CD8-positive, alpha-beta memory T cell (primary cell): ENCODE measurements at places on chromosomes 1 and 21. TPM values are rescaled to one million over a fixed set of nuclear protein-coding genes. Genes with fewer than 3 reads are reported as not detected.

DNA sequence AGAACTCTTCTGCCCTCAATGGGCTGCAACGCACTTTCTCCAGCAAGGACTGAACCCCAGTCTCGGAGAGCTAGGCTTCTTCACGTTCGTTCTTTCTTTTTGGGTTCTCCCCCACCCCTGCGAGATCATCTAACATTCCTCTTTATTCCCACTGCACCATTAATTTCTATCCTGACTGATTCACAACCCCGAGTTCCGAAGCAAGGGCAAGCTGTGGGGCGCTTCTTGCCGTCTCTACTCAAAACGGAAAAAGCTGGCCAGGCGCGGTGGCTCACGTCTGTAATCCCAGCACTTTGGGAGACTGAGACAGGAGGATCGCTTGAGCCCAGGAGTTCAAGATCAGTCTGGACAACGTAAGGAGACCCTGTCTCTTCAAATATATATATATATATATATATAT, 37.4 kb upstream of the BTG2 start:
- H3K27me3 ChIP-seq, result no peaks in the 10 kb centered on the region
- DNase-seq, result no peak
- H3K4me1 ChIP-seq, result peaks cover 39% of the 10 kb centered on the region
- H3K4me3 ChIP-seq, result peak overlapping the region; percentile 83
- H3K36me3 ChIP-seq, result no peaks in the 10 kb centered on the region

GRCh38 chr1:13664451-13664850, 35.5 kb upstream of the PRDM2 start:
- no peak overlapping the region for H3K27ac ChIP-seq
- no peaks in the 10 kb centered on the region for H3K36me3 ChIP-seq
- no peak for DNase-seq
- H3K4me1 ChIP-seq, result peaks cover 7% of the 10 kb centered on the region
- H3K4me3 ChIP-seq, result no peak overlapping the region

Gene FCAMR
- not detected for total RNA-seq

Gene AVPR1B
- total RNA-seq, result not detected

- H3K27ac ChIP-seq, result no peak overlapping the region
- H3K4me3 ChIP-seq, result no peak overlapping the region
These were observed 58.3 kb downstream of the KIF21B start for GRCh38 chr1:200965111-200965805.

DNA sequence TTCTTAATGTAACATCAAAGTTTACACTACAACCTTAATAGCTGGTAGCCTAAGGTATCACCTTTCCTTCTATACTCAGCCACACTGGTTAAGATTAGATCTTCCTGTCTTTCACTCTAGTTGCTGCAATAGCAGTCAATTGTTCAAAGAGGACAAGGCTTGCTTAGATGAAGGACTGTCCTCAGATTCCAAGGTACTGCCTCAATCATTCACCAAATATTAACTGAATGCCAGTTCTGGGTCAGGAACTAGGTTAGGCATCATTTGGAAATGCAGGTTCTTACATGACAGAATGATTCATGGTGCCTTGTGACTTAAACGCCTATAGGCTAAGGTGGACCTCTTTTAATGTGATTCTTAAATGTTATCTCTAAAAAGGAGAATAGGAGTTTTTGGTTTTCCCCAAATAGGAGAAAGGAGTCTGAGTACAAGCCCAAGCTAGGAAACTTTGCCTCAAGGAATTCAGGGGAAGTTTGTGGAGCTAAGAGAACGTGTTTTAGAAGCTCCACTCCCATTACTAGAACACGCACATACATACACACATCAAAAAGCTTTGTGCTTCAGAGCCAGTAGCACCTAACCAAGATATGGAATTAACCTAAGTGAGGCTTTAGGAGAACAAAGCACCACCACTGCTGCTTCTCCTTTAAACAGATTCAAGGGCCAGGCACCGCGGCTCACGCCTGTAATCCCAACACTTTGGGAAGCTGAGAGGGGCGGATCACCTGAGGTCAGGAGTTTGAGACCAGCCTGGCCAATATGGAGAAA, 8.5 kb upstream of the WDR47 start:
- no peak overlapping the region for H3K27ac ChIP-seq
- no peak for DNase-seq
- H3K4me3 ChIP-seq, result no peak overlapping the region

DNA sequence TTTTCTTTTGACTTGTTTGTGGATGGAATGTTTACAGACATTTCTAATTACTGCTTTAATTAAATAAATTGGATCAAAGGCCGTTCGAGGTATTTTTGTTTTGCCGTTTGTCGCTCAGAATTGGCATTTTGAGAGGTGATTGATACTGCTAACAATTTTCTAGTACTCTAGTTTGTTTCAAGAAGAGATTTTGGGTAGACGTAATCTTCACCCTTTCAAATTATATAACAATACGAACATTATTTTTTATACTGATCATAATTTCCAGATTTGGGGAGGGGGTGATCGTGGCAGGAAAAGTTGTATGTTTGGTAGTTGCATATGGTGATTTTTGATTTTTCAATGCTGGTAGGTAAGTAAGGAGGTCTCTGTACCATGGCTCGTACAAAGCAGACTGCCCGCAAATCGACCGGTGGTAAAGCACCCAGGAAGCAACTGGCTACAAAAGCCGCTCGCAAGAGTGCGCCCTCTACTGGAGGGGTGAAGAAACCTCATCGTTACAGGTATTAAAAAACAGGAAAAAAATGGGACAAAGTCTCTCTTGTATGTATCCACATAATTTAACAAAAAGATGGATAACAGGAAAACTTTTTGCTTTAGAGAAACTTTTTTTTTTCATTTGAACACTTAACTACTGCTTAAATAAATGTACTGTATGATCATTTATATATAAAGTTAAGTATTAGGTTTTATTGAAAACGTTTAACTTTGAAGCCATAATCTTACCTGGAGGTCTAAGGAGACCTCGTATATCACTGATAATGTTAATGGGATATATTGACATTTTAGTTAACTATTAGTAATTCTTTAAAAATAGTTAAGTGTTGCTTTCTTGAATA, 1.7 kb downstream of the H3-3A start:
- H3K27me3 ChIP-seq, result no peaks in the 10 kb centered on the region
- peak overlapping the region; percentile 91 for H3K4me3 ChIP-seq
- peak; percentile 53 for DNase-seq
- peaks cover 58% of the 10 kb centered on the region for H3K4me1 ChIP-seq
- peak overlapping the region; percentile 96 for H3K27ac ChIP-seq
- peaks cover 37% of the 10 kb centered on the region for H3K36me3 ChIP-seq

- H3K4me3 ChIP-seq, result no peak overlapping the region
- no peaks in the 10 kb centered on the region for H3K27me3 ChIP-seq
- no peak for DNase-seq
- H3K27ac ChIP-seq, result no peak overlapping the region
- H3K36me3 ChIP-seq, result no peaks in the 10 kb centered on the region
These were observed 18.8 kb upstream of the CITED4 start for GRCh38 chr1:40880813-40881549.

- H3K27me3 ChIP-seq, result no peaks in the 10 kb centered on the region
- no peaks in the 10 kb centered on the region for H3K4me1 ChIP-seq
- H3K27ac ChIP-seq, result no peak overlapping the region
- no peak for DNase-seq
These were observed 64.6 kb upstream of the GJB5 start for GRCh38 chr1:34690269-34690668.

GRCh38 chr1:174797398-174797797, 202.3 kb upstream of the CACYBP start:
- DNase-seq, result no peak
- no peaks in the 10 kb centered on the region for H3K27me3 ChIP-seq
- H3K27ac ChIP-seq, result no peak overlapping the region
- H3K36me3 ChIP-seq, result no peaks in the 10 kb centered on the region
- peaks cover 17% of the 10 kb centered on the region for H3K4me1 ChIP-seq

DNA sequence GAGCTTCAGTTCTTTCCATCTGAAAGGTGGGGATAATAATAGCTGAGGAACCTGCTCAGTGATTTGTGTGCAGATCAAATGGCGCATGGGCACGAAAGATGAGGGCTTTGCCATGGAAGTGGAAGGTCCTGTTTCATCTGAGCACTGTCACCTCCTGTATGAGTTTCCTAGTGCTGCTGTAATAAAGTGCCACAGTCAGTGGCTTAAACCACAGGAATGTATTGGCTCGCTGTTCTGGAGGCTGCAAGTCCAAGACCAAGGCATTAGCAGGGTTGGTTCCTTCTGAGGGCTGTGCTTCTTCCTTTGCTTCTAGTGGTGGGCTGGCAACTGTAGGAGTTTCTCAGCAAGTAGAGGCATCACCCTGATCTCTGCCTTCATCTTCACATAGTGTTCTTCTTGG, 51.1 kb upstream of the RBM15 start:
- no peaks in the 10 kb centered on the region for H3K27me3 ChIP-seq
- H3K36me3 ChIP-seq, result no peaks in the 10 kb centered on the region
- no peak for DNase-seq
- no peaks in the 10 kb centered on the region for H3K4me1 ChIP-seq

- H3K27ac ChIP-seq, result peak overlapping the region; percentile 83
- DNase-seq, result no peak
- H3K27me3 ChIP-seq, result no peaks in the 10 kb centered on the region
- peak overlapping the region; percentile 95 for H3K4me3 ChIP-seq
- H3K4me1 ChIP-seq, result peaks cover 60% of the 10 kb centered on the region
These were observed 661 bp downstream of the GBP4 start for GRCh38 chr1:89198081-89198480.

DNA sequence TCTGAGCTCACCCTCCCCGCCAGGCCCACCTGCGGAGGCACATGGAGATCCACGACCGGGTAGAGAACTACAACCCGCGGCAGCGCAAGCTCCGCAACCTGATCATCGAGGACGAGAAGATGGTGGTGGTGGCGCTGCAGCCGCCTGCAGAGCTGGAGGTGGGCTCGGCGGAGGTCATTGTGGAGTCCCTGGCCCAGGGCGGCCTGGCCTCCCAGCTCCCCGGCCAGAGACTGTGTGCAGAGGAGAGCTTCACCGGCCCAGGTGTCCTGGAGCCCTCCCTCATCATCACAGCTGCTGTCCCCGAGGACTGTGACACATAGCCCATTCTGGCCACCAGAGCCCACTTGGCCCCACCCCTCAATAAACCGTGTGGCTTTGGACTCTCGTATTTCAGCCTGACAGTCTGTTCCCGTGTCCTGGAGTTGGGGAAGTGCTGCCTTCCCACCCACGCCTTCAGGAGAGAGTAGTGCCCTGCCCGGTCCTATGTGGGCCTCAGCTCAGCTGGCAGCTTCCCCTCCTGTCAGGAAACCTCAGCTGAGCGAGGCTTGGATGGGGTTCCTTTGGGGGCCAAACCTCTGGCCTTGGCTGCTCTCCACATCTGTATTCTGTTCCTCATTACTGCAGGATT, 9.2 kb downstream of the ZBTB48 start:
- H3K4me3 ChIP-seq, result no peak overlapping the region
- H3K27ac ChIP-seq, result no peak overlapping the region
- peaks cover 15% of the 10 kb centered on the region for H3K4me1 ChIP-seq
- H3K36me3 ChIP-seq, result peaks cover 13% of the 10 kb centered on the region
- no peaks in the 10 kb centered on the region for H3K27me3 ChIP-seq
- DNase-seq, result no peak

GRCh38 chr1:211541720-211542477, 37.1 kb downstream of the SLC30A1 start:
- H3K4me3 ChIP-seq, result no peak overlapping the region
- H3K4me1 ChIP-seq, result peaks cover 6% of the 10 kb centered on the region
- no peak for DNase-seq
- no peaks in the 10 kb centered on the region for H3K36me3 ChIP-seq
- no peaks in the 10 kb centered on the region for H3K27me3 ChIP-seq

- no peak overlapping the region for H3K4me3 ChIP-seq
- H3K4me1 ChIP-seq, result no peaks in the 10 kb centered on the region
- no peak for DNase-seq
These were observed 4.8 kb upstream of the MYOG start for GRCh38 chr1:203090421-203091198.

Gene SCMH1
- total RNA-seq, result 23.3 TPM

Gene DYNLT4
- 0.31 TPM for total RNA-seq

DNA sequence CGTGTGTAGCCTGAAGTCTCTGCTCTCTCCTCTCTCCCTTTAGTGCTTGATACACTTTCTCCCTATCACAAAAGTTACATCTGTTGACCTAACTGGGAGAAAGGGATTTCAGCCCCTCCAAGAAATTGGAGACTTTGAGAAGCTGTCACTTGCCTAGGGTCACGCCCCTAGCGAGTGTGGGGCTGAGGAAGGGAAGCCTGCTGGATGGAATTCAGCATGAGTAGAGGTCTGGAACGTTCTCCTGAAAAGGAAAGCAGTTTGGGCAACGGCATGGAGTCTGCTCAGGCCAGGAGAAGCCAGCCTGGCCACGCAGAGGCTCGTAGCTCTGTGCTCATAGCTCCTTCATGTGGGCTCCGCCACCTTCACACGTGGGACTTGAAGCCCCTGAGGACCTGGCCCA, 22.4 kb downstream of the COL16A1 start:
- H3K36me3 ChIP-seq, result no peaks in the 10 kb centered on the region
- no peak overlapping the region for H3K27ac ChIP-seq
- DNase-seq, result no peak
- H3K4me3 ChIP-seq, result no peak overlapping the region

DNA sequence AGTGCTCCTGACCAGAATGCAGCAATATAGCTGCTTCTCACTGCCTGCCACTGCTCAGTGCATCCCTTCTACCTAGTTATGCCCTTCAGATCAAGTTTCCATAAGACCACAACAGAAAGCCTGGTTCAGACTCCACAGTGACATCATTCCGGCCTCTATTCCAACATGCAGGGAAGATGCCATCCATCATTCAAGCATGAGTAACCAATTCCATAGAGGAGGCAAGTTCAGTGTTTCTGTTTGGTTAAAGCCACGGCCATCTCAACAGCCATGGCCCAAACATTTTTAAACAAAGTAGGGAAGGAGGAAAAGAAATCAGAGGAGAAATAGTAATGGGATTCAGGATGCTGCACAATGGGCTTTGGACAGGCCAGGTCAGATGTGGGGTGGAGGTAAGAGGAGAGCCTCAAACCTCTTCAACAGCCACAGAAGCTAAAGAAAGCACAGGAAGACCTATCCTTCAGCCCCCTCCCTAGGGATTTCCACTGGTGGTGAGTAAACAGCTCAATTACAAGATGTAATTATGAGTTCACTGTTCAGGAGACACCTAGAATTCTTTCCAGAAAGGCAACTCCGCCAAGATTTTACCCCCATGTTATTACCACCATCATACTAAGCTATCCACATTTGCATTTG, 484.9 kb downstream of the SETD4 start:
- no peaks in the 10 kb centered on the region for H3K36me3 ChIP-seq
- no peaks in the 10 kb centered on the region for H3K27me3 ChIP-seq
- no peak overlapping the region for H3K4me3 ChIP-seq
- H3K4me1 ChIP-seq, result no peaks in the 10 kb centered on the region
- H3K27ac ChIP-seq, result no peak overlapping the region

Gene DMBX1
- not detected for total RNA-seq
